ENCODE measurements at places on chromosomes 3 and 15. TPM values are rescaled to one million over a fixed set of nuclear protein-coding genes. Genes with fewer than 3 reads are reported as not detected.

Gene ASB14
- not detected for total RNA-seq

Gene MYRIP
- not detected for total RNA-seq

Gene OR5H15
- total RNA-seq, result not detected

Gene ADAMTS17
- total RNA-seq, result 2.1 TPM

Gene CHRM5
- total RNA-seq, result not detected

Gene CXCR6
- total RNA-seq, result 91.7 TPM

All from T-helper 1 cell treated with Interleukin-12 subunit alpha and Interleukin-12 subunit beta and Interleukin-4 antibody, amounts not matched to agents 30 ng/mL and 1 ng/mL, for 36 hours (primary cell).